Stimulated activated CD8-positive, alpha-beta memory T cell treated with anti-CD3 and anti-CD28 coated beads, Interleukin-4, amount 100 ng/mL, for 48 hours (primary cell): ENCODE measurements at places on chromosomes 12 and 14.
A peak's percentile ranks its signal among the peaks of the same experiment; 100 is the strongest.

DNA sequence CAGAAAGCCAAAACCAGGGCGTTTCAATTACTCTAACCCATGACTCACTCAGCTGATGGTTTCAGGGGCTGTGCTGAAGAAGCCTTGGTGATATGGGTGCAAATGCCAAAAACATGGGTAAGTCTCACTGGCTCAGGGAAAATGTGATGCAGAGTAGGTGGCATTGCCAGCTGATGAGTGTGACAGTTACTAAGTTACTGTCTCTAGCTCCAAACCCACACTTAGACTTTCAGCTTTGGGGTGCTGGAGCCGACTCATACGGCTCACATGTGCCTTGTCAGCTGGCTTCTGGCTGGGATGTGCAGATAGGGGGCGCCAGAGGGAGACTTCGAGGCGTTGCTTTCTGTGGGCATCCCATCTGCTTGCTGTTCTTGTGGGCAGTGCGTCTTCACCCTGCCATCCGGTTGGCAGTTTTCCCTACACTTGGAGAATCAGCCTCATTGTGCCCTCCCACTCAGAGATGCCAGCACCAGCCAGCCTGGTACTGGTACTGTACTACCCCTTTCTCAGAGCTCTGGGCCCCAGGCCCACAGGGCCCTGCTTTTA lies 11.1 kb upstream of the KRT7 start:
- peak; percentile 94 for DNase-seq

DNA sequence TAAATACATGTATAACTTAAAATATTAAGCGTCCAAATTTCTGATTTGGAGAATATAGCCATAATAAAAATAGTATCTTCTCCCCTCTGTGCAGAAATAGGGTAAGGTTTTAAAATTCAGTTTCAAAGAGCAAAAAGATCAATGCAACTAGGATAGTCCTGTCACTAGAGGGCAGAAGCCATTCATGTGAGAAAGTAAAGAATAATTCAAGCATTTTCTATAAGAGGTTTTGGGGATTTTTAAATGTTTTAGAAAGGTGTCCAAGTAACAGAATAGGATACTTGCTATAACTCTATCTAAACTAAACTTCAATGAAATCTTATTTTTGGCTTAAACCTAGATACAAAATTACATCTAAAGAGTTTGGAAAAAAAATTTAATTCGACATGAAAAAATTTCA lies 50.3 kb downstream of the ADAMTS20 start:
- DNase-seq, result no peak

GRCh38 chr12:105099356-105099755 lies 8.2 kb upstream of the WASHC4 start:
- no peak for DNase-seq

DNA sequence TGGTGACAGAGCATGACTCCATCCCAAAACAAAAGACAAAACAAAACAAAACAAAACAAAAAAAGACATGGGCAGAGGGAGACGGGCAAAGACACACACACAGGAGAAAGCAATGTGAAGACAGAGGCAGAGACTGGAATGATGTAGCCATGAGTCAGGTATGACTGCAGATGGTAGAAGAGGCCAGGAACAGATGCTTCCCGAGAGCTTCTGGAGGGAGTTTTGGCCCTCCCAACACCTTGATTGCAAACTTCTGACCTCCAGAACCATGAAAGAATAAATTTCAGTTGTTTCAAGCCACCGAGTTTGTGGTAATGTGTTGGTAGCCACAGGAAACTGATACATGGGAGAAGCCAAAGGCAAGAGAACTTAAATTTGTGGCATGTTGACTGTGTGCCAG lies 27.1 kb downstream of the VWF start:
- DNase-seq, result no peak

GRCh38 chr12:51942501-51943000 lies 8.9 kb upstream of the ACVR1B start:
- no peak for DNase-seq

GRCh38 chr12:132429946-132430643 lies 59.9 kb upstream of the FBRSL1 start:
- DNase-seq, result peak; percentile 57

- DNase-seq, result no peak
Measured at GRCh38 chr12:65667932-65668331, 156.4 kb upstream of the HMGA2 start.
